ENCODE measurements at places on chromosomes 4 and X.

GRCh38 chrX:107699616-107700015 lies 71.3 kb downstream of the PRPS1 start:
- no peak for DNase-seq

- no peak for DNase-seq
These were observed 993.9 kb downstream of the PDHA2 start for GRCh38 chr4:96833831-96834230.

DNA sequence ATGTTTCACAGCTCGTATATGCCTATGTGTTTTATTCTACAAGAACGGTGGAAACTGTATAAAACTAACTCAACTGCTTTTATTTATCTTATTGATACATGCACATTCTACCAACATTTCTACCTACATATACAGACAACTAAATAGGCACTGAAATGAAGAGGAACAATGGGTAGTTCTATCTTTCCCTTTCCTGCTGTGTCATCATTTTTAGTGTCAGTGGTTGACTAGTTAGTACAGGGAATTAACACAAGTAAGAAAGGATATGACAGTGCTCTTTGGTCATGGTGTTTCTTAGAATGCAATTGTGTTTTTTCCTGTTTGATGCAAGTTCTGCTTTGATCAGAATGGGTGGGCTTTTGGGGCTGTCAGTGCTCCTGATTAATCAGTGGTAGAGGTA lies 293.8 kb upstream of the CTSO start:
- DNase-seq: no peak

GRCh38 chrX:24396931-24397279 lies 36.5 kb downstream of the SUPT20HL1 start:
- no peak for DNase-seq

DNA sequence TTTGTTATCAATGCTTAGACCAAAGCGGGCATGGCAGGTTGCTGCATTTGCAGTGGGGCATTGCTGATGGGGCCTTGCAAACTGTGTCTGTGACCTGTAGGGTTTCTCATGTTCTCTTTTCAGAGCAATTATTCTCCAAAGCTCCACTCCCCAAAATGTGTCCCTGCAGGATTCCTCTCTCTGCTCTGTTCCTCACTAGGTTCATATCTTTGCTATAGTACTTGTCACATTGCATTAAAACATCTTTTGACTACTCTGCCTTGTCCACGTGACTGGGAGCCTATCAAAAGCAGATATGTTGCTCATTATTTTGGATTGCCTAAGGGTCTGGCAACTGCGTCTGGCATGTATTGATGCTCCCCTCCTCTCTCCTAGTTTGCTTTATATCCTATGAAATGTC lies 177.7 kb upstream of the MID1 start:
- DNase-seq: no peak
